ENCODE measurements at places on chromosomes 12 and 14.
A peak's percentile ranks its signal among the peaks of the same experiment; 100 is the strongest.

DNA sequence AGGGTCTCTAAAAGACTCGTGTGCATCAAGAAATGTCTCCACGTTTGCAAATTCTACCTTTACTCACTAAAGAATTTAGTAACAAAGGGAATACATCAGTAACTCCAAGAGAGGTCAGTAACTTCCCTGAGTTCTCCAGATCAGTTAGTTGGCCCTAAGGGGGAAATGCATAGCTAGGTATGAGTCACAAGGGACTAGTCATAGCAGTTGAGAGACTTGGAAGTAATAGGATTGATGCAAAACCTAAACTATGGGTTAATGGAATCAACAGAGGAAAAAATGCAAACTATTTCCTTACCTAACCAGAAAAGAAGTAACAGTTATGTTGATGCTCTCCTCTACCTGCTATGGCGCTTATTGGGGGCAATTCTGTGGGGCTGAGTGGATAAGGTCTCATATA lies 148.8 kb upstream of the GARIN6 start:
- DNase-seq: peak; percentile 36

GRCh38 chr12:31533470-31533869 lies 57.5 kb downstream of the DENND5B start:
- DNase-seq: no peak

DNA sequence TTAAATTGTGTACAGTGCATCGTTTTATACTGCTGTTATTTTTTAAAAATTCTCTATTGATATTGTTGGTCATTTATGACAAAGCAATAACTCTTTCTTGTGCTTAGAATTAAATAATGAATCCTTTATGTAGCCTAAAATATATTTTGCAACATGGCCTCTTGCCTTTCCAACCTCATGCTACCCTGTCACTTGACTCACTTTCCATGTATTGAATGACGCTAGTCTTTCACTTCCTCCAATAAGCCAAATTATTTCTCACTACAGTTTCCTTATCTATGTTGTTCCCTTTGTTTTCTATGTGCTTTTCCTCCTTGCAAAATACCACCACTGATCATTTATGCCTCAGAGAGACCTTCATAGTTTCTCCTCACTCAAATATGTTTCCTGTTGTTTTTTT lies 16.3 kb upstream of the EPYC start:
- no peak for DNase-seq

DNA sequence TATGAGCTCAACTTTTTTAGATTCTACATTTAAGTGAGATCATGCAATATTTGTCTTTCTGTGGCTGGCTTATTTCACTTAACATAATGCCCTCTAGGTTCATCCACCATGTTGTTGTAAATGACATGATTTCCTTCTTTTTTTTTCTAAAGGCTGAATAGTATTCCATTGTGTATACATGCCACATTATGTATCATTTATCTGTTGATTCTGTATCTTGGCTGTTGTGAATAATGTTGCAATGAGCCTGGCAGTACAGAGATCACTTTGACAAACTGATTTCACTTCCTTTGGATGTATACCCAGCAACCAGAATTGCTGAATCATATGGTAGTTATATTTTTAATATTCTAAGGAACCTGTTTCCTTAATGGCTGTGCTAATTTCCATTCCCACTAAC lies 19.1 kb downstream of the FBXW8 start:
- DNase-seq: peak; percentile 31

DNA sequence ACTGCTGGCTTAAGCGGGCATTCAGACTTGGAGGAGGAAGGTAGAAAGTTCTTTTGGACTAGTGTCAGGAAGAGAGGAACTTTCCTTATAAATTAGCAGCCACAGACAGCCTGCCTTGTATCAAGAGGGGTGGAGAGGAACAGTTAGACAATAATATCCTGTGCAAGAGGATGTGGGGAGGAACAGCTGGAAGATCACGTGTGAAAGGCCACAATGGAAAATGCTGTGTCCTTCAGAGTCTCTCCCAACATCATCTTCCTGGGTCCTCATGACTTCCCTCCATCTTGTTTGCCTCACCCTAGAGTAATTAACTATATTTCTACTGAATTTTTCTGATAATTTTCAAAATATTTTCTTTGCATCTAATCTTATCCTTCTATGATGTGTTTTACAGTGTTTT lies 117.4 kb downstream of the MGAT4C start:
- DNase-seq: no peak

- no peak for DNase-seq
Observed at GRCh38 chr12:44510510-44510909, 365.6 kb downstream of the NELL2 start.

DNA sequence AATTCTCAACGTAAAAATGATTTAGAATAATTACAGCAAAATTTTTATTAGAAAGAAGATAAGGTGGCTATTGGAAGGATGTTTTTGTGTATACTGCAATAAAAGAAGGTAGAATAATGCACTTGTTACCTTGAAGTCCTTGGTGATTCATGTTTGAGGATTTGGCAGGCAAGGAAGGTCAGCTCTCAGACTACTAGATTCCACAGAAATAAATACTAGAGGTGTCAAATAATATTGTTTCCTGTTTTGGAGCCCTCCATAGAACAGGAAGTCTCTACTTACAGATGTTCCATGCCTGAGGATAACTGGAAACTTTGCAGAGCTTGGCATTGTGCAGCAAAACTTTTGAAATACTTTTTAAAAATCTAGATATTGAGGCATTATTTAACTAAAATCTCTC lies 284.3 kb upstream of the SYT1 start:
- peak; percentile 17 for DNase-seq

DNA sequence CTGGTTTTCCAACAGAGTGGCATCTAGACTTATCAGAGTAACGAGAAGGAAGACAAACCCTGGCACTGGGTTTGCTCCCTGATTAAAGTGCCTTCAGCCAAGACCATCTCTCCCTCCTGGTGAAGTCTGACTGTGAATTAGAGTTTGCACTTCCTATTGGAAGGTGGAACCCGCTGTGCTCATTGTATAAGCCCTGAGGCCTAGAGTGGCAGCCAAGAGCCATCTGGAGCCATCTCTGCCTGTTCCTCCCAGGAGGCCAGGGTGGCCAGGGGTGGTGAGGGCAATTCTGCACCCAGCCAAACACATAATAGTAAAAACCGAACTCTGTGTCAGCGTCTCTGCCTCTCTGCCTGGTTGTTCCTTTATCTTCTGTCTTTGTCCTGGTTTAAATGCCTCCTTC lies 25.0 kb downstream of the MFAP5 start:
- DNase-seq: no peak

GRCh38 chr12:10182354-10183049 lies 3.7 kb downstream of the TMEM52B start:
- peak; percentile 97 for DNase-seq

DNA sequence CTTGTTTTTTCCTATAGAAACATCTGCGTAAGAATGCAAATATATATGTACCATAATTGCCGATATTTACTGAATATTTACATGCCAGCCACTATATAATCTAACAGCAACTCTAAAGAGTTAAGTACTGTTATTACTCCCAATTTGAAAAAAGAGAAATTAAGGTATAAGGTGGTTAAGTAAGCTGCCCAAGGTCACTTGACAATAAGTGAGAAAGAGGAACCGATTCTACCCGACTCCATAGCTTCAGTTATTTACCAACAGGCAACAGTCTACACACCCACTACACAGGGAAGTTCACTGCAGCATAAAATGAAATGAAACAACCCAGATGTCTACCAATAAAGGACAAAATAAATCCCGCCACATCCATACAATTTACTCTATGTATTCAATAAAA lies 1.1 kb downstream of the MIS18BP1 start:
- peak; percentile 48 for DNase-seq

DNA sequence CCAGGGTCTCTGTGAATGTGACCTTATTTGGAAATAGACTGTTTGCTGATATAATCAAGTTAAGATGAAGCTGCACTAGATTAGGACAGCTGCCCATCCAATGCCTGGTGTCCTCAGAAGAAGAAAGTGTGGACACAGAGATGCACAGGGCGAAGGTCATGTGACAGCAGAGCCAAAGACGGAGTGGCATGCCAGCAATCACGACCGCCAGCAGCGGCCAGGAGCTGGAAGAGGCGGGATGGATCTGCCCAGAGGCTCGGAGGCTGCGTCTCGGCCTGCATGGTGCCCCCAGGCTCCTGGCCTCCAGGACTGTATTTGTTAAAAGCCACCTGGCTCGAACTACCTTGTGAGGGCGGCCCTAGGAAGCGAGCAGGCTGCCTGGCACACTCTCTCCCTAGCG lies 76.5 kb downstream of the RFLNA start:
- no peak for DNase-seq

- peak; percentile 62 for DNase-seq
Observed at GRCh38 chr12:50186681-50187080, 19.5 kb upstream of the CERS5 start.

- peak; percentile 38 for DNase-seq
Observed at GRCh38 chr14:75170772-75171171, 5.6 kb downstream of the TMED10 start.

GRCh38 chr14:58872061-58872460 lies 234.3 kb downstream of the DACT1 start:
- peak; percentile 67 for DNase-seq

GRCh38 chr12:14946861-14947260 lies 8.5 kb upstream of the ERP27 start:
- DNase-seq: peak; percentile 27

DNA sequence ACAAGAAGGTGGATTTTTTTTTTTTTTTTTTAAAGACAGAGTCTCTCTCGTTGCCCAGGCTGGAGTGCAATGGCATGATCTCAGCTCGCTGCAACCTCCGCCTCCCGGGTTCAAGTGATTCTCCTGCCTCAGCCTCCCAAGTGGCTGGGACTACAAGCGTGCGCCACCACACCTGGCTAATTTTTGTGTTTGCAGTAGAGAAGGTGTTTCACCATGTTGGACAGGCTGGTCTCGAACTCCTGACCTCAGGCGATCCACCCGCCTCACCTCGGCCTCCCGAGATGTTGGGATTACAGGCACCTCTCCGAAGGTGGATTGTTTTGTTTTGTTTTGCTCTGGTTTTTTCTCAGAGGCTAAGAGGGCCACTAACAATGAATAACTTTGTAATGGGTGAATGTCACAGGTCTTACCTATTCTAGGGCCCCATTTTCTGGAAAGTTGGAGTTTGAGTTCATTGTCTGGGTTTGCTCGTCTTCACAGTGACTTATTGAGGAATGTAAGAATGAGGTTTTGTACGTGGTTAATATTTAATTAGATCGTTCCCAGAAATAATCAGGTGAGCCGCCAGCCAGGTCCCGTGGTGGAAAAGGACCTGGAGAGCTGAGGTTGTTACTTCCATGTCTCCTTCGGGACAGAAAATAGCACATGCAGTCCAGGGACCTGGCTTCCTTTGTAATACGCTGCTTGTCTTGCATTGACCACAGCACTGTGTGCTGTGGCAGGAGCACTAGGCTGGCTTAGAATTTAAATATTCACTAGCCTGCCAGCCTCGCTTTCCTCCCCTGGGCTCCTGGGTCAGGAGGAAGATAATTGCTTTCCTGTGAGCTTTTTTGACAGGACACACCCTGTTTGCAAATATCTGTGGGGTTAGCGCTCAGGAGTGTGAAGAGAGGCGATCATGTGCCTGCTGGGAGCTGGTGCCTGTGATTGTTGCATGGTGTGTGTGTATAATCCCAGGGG lies 2.3 kb downstream of the HIP1R start:
- no peak for DNase-seq

GRCh38 chr12:41944216-41944615 lies 200.5 kb downstream of the GXYLT1 start:
- peak; percentile 12 for DNase-seq

DNA sequence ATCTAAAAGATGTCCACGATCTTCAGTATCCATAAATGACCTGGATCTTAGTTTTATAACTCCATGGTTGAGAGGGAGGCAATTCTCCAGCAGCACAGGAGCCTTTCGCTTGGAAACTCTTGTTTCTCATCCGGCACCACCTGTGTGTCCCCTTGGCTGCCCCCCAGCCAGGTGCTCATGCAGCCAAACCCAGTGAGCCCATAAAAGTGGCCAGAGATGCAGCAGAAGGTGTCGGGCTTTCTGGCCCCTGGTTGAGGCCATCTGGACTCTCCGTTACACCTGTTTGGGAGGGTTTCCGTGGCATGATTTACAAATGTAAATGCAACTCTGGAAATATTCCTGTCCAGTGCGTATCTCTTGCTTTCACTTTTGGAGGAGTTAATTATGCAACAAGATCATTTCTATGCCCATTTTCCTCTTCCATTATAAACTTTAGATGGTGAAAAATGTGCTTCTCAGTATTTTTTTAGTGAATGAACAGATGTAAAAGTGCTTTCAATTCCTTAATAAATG lies 291.1 kb downstream of the DIO2 start:
- DNase-seq: no peak

- DNase-seq: peak; percentile 39
Observed at GRCh38 chr14:77498120-77498979, at the start of gene ISM2. TSS of gene ISM2 (minus strand) at chr14:77498816. CDS start at chr14:77498793, 23 bp downstream.

- peak; percentile 63 for DNase-seq
Observed at GRCh38 chr12:71955970-71956369, 17.3 kb downstream of the TPH2 start.

- no peak for DNase-seq
Observed at GRCh38 chr12:3933074-3933818, 60.0 kb upstream of the PARP11 start.

DNA sequence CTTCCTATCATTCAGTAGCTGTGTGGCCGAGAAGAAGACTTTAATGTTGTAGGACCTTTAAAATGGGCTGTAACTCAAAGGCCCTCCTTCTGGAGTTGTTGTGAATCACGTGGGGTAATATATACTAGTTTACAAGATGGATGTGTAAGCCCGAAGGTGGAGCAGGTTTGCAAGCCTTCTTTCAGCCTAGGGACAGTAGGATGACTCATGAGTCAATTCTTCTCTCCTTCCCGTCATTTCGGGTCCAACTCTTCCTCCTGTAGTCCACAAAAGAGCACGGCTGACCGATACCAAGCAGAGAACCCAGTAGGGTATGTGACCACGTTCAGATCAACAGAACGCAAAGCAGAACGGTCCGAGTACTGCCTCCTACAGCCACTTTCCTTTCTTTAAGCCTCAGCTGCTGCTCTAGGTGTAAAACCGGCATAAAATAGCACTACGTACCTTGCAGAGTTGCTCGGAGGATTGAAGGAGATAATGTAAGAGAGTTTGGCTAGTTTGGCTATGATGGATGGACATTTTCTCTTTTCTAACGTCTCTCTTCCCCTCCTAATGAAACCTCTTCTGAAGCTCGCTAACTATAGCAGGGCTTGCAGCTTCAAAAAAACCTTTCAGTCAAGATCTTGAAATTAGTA lies 1.3 kb upstream of the RASSF3 start:
- DNase-seq: peak; percentile 53

GRCh38 chr12:47798382-47798948 lies 21.2 kb downstream of the HDAC7 start:
- no peak for DNase-seq

- DNase-seq: no peak
Observed at GRCh38 chr12:31234053-31234840, 91.7 kb downstream of the SINHCAF start.

DNA sequence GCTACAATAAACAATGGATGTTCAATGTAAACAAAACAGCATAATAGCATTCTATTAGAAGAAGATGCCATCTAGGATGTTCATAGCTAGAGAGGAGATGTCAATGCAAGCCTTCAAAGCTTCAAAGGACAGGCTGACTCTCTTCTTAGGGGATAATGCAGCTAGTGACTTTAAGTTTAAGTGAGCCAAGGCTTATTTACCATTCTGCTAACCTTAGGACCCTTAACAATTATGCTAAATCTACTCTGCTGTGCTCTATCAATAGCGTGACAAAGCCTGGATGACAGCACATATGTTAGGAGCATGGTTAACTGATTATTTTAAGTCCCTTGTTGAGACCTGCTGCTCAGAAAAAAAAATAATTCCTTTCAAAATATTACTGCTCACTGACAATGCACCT lies 106.0 kb upstream of the SSTR1 start:
- DNase-seq: no peak

Measured in iris pigment epithelial cell (primary cell).